ENCODE measurements at places on chromosomes 11 and 22. TPM values are rescaled to one million over a fixed set of nuclear protein-coding genes. Genes with fewer than 3 reads are reported as not detected.

ARHGAP42 gene
- total RNA-seq = 11.2 TPM

CALCB gene
- total RNA-seq = not detected

MYO7A gene
- total RNA-seq = 97.3 TPM

SLC43A3 gene
- 65.2 TPM for total RNA-seq

GNB1L gene
- total RNA-seq = 0.26 TPM
